CD4-positive, alpha-beta T cell (primary cell): ENCODE measurements at places on chromosomes 6 and 20. TPM values are rescaled to one million over a fixed set of nuclear protein-coding genes. Genes with fewer than 3 reads are reported as not detected.

DNA sequence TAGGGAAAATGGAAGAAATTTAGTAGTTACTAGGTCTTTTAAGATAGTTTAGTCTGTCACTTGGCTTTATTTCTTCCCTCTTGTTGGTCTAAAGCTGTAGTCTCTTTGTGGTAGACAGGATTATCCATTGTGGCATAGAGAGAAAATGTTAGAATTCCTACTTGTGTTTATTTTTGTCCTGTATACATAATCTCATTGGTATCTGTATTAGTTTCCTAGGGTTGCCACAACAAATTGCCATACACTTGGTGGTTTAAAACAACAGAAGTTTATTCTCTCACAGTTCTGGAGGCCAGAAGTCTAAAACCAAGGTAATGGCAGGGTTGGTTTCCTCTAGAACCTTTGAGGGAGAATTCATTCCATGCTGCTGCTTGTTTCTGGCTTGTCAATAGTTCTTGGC lies 119.4 kb downstream of the ZFAND3 start:
- no peak for DNase-seq

ENPP1 gene
- 0.08 TPM for total RNA-seq

- no peak for DNase-seq
These were observed 61.7 kb upstream of the MAP3K4 start for GRCh38 chr6:160929831-160930230.

MACROD2 gene
- not detected for total RNA-seq

DNA sequence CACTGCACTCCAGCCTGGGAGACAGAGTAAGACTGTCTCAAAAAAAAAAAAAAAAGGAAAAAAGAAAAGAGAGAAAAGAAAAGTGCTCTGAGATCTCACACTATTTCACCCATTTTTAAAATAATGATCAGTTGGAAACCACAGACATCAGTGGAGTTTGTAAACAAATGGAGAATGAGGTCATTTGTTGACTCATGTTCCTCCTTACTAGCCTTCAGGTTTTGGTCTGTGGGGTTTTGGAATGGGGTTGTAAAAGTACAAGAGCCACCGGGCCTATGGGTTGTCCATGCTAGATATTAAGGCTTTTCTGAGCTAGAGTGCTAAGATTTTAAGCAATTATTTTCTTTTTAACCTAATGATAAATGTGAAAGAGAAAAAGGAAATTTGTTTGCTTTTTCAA lies 104.4 kb upstream of the PRL start:
- DNase-seq: no peak

DNA sequence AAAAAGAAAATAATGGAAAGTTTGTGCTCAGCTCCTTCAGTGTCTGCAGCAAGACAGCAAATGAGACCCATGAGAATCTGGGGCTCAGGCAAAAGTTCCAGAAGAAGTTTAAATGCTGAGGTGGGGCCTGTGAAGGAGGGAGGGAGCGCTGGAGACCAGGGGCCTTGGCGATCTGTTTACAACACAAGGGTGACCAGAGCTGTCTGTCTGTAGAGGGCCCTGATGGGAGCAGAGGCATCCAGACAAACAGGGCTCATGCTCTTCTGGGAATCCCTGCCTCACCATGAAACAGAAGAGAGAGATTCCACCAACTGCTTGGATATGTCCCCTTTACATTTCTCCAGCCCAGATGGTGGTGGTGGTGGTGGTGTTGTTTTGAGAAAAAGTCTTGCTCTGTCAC lies 79.3 kb upstream of the SHLD1 start:
- no peak for DNase-seq

DNA sequence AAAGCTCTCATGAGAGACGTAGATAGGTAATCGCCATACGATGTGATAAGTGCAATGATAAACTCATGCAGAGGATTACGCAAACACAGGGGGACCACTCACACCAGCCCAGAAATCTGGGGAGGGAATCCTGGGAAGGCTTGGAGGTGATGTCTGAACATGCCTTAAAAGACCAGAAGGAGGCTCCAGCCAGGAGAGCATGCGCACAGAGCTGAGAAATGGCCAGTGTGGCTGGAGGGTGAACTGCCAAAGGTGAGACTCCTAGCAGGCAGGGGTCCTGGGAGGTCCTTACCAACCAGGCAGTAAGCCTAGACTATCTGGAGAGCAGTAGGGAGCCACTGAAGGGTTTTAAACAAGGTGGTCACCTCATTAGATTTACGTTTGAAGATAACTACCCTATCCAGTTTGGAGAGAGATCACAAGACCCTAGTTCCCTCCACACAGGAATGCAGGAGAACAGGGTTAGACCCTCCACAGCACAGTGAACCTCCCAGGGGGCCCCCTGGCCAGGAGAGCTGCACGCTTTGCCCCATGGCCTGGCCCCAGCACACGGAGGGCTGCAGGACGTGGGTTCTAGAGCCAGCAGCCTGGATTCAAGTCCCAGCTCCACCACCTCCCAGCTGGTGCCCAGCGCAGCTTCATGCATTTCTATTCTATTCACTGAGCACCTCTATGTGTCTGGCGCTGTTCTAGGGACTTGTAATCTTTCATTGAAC lies 13.1 kb downstream of the MDFI start:
- DNase-seq: no peak

- no peak for DNase-seq
These were observed 164.1 kb downstream of the TBXT start for GRCh38 chr6:166003569-166003968.

DNA sequence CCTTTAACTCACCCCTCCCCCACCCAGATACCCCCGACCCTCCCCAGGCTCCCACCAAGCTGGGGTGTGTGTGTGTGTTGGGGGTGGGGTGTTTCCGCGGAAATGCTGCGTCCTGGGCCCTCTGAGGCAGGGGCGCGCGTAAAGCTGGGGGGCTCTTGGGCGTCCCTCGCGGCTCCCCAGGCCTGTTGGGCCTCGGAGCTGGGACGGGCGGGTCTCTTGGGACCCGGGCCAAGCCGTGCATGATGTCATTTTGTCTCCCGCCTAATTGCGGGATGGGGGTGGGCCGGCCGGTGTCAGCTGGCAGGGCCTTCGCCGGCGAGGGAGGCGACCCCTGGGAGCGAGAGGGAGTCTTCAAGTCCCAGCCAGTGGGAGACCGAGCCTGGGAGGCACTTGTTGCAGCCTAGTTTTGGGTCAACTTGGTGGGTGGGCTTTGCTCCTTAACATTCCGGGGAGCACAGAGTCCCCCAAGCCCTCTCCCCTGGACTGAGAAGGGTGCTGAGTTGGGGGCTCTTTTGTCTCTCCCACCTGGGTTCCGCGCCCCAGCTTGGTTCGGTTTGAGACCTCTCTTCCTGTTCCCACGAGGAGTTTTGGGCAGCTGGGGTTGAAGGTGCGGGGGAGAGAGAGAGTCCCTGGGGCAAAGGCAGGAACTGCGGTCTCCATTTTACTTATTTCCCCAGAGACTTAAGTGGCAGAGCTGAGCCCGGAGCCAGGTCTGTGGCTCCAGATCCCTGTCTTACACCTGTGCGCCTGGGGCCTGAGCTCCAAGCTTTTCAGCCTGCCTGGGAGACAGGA lies 623 bp downstream of the MYBL2 start:
- no peak for DNase-seq

DNA sequence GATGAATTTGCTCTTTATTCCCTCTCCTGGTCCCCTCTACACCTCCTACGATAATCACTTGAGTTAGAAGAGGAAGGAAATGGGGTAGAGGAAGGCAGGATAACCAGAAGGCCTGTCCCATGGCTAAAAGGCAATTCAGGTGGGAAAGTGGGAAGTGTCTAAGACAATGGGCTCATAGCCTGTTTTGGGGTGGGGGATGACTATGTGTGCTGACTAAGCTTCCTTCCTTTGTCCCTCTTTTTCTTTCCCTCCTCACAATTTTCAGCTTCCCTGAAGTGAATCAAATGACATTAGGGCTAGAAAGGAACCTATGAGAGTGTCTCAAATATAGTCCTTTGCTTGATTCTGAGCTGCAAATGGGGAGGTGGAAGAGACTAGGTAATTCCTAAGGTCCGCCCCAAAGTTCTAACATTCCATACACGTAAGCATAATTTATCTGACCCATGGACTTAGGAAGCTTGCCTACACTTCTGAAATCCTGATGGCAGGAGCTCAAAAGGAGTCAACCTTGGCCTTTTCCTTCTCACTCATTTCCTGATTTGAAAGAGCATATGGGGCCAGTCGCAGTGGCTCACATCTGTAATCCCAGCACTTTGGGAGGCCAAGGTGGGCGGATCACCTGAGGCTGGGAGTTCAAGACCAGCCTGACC lies 24.3 kb downstream of the EDEM2 start:
- DNase-seq: no peak

MAPK13 gene
- 63.5 TPM for total RNA-seq

GABRR1 gene
- not detected for total RNA-seq

ZBTB22 gene
- 11.6 TPM for total RNA-seq

DNA sequence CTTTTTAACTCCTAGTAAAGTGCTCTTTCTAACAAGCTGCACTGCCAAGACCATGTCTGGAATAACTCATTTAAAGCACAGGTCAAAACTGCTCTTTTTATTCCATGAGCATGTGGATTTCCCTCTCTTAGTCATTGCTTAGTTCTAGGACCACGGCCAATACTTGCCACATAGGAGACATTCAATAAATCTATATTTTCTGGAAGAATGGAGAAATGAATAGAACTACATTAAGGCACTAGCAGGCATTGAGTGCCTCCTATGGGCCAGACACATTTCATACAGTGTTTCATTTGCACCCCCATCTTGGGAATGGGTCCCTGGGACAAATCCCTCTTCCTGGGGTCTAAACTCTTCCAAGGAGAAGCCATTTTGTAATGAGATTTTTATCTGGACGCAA lies 552.8 kb upstream of the CITED2 start:
- no peak for DNase-seq

C20orf144 gene
- 0.17 TPM for total RNA-seq

DNA sequence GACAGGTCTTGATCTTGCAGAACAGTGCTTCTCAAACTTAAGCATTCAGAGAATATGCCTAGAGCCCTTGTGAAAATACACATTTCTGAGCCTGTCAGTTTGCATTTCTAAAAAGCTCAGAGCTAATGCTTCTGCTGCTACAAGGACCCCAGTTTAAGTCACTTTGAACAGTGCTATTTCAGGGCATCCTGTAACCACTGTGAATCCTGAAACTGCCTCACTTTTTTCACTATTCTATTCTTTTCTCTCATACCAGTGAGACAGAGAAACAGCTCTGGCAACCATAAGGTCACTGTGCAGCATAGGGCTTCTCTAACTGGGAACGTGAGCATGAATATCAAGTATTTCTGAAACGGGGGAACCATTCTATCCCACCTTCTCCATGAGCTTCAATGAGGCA lies 51.2 kb downstream of the LGSN start:
- DNase-seq: no peak

MYLIP gene
- 324 TPM for total RNA-seq

GRCh38 chr20:46174469-46175126 lies 56.5 kb downstream of the CD40 start:
- peak; percentile 59 for DNase-seq

PLA2G7 gene
- total RNA-seq: not detected

- DNase-seq: no peak
These were observed 97.9 kb upstream of the BTN3A2 start for GRCh38 chr6:26267083-26267589.

UNC5CL gene
- total RNA-seq: 2.9 TPM

GRCh38 chr6:129269076-129269475 lies 386.1 kb downstream of the LAMA2 start:
- no peak for DNase-seq

DNA sequence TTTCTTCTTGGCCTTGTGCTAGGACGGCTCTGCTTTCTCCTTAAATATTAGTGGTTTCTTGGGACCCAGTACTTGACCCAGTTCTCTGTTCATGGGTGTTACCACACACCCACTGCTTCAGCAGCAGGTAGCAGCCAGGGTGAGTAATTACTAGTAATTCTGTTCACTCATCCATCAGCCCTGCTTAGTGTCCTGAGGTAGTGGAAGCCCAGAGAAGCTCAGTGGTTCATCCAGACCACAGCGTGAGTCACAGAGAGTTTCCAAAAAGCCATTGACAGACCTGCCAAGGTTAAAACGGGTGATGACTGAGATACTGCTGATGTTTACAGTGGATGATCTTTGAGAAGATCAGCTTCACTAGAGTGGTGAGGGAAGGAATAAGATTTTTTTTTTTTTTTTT lies 51.7 kb upstream of the HINT3 start:
- DNase-seq: no peak

MICAL1 gene
- total RNA-seq: 106 TPM
